ENCODE measurements at places on chromosomes 5 and 9. TPM values are rescaled to one million over a fixed set of nuclear protein-coding genes. Genes with fewer than 3 reads are reported as not detected.

Gene PCDHGA9
- not detected for total RNA-seq

Gene HBEGF
- total RNA-seq = 13.7 TPM

- H3K4me1 ChIP-seq = no peaks in the 10 kb centered on the region
- no peaks in the 10 kb centered on the region for H3K36me3 ChIP-seq
- no peak overlapping the region for H3K4me3 ChIP-seq
- H3K27ac ChIP-seq = no peak overlapping the region
- DNase-seq = no peak
- H3K27me3 ChIP-seq = no peaks in the 10 kb centered on the region
Measured at GRCh38 chr5:2382776-2383697, 368.4 kb downstream of the IRX2 start.

DNA sequence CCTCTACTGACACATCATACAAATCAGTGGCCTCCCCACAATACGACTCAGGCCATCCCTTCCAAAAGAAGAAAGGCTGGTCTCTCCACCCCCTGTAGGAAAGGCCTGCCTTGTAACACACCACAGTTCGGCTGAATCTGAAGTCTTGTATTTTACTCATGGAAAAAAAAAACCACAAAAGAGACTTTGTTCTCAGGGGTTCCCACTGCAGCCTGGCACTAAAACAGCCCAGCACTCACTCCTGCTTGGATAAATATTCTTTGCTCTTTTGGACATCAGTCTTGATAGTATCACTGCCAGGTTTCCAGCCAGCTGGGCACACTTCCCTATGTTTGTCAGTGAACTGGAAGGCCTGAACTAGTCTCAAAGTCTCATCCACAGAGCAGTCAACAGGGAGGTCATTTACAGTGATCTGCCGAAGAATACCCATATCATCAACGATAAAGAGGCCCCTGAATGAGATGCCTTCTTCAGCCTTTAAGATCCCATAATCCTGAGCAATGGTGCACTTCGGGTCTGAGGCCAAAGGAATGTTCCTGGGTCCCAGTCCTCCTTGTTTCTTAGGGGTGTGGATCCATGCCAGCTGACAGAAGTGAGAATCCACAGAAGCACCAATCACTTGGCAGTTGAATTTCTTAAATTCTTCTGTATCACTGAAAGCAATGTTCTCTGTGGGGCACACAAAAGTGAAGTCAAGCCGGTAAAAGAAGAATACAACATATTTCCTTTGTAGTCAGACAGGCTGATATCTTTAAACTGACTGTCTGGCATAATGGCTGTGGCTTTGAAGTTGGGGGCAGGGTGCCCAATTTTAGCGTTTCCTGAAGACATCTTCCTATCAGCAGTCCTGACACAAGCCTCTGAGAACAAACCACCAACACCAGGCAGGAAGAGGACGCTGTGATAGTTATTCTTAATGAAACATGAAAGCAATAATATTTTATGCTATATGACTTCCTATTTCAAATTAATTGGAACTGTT is 198.1 kb downstream of the LURAP1L start:
- H3K27me3 ChIP-seq = no peaks in the 10 kb centered on the region
- H3K36me3 ChIP-seq = no peaks in the 10 kb centered on the region
- no peak overlapping the region for H3K4me3 ChIP-seq
- no peak overlapping the region for H3K27ac ChIP-seq
- no peaks in the 10 kb centered on the region for H3K4me1 ChIP-seq
- DNase-seq = no peak

- DNase-seq = no peak
- no peaks in the 10 kb centered on the region for H3K36me3 ChIP-seq
- peaks cover 16% of the 10 kb centered on the region for H3K4me1 ChIP-seq
Measured at GRCh38 chr9:137302449-137303150, 529 bp upstream of the NRARP start.

GRCh38 chr9:131436865-131437271 is 43.0 kb downstream of the PRRC2B start:
- H3K27me3 ChIP-seq = no peaks in the 10 kb centered on the region
- no peak for DNase-seq
- no peak overlapping the region for H3K27ac ChIP-seq
- peaks cover 27% of the 10 kb centered on the region for H3K4me1 ChIP-seq
- no peak overlapping the region for H3K4me3 ChIP-seq

GRCh38 chr5:16862777-16863176 is 73.3 kb downstream of the MYO10 start:
- H3K27ac ChIP-seq = no peak overlapping the region
- no peaks in the 10 kb centered on the region for H3K4me1 ChIP-seq
- no peaks in the 10 kb centered on the region for H3K27me3 ChIP-seq
- H3K4me3 ChIP-seq = no peak overlapping the region
